Brain pericyte (primary cell): ENCODE measurements at places on chromosomes 5 and 9.

GRCh38 chr9:114777821-114778609 lies 27.8 kb downstream of the TNFSF15 start:
- no peak for DNase-seq

DNA sequence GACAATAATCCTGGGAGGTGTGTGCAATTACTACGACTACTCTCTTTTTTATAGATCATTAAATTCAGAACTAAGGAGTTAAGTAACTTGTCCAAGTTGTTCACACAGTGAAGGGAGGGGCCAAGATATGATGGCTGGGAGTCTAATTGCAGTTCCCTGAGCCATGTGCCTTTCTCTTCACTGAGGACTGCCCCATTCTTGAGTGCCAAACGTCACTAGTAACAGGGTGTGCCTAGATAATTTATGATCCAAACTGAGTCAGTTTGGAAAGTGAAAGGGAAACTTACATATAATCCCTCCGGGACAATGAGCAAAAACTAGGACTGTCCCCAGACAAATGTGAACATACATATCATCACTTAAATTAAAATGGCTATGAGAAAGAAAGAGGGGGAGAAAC lies 20.2 kb downstream of the IL7R start:
- DNase-seq = no peak

- no peak for DNase-seq
Observed at GRCh38 chr9:118330191-118330986, 626.2 kb downstream of the TLR4 start.

GRCh38 chr9:89116064-89116804 lies 62.4 kb downstream of the SHC3 start:
- no peak for DNase-seq

- no peak for DNase-seq
Observed at GRCh38 chr5:141633871-141634561, 2.6 kb downstream of the HDAC3 start.
